Renal pelvis (tissue), 12 donors: ENCODE measurements at places on chromosomes 13 and 19. TPM values are rescaled to one million over a fixed set of nuclear protein-coding genes. Genes with fewer than 3 reads are reported as not detected.

GRCh38 chr19:3479834-3480215 is 500 bp downstream of the SMIM24 start:
- no peak for DNase-seq

DNA sequence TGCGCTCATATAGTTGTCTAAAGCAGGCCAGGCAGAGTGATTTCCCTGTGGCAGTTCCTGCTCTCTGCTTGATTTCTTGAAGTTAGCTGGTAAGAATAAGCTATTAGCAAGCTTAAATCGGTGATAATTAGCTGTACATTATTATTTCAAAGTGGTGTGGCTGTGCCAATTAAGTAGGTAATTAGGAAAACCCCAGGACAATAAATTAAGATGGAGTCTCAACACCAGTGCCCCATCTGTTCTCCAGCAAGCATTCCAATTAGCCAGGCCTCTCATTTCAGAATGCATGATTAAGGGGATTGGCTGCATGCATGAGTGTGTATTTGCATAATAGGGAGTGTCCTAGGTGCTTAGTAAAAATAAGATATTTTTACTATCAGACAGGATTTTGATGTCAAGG is 342.3 kb downstream of the GPC5 start:
- DNase-seq = no peak

DNA sequence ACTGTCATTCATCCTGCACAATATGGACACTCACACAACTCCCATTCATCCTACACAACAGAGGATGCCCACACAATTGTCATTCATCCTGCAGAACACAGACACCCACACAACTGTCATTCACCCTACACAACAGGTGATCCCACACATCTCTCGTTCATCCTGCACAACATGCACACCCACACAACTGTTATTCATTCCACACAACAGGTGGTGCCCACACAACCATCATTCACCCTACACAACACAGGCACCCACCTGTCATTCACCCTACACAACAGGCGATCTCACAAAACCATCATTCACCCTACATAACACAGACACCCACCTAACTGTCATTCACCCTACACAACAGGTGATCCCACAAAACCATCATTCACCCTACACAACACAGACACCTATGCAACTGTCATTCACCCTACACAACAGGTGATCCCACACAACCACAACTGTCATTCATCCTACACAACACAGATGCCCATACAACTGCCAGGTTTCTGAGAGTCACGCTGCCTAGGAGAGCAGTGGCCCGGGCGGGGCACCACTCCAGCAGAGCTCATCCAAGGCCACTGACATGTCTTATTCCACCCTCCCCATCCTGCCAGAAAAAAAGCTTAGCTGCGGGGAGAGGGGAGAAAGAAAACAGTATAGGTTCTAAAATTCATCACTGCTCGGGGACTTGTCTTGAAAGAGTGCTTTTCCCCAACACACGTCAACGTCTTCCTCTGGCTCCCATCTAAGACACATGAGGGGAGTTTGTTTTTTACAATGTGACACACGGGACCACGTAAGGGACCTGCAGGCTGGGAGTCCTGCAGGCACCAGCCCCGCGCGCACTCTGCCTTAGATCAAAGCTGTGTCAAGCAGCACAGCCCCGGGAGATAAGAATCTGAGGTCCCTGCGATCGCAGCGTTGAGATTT is 44.0 kb downstream of the KLF2 start:
- DNase-seq = no peak

DNA sequence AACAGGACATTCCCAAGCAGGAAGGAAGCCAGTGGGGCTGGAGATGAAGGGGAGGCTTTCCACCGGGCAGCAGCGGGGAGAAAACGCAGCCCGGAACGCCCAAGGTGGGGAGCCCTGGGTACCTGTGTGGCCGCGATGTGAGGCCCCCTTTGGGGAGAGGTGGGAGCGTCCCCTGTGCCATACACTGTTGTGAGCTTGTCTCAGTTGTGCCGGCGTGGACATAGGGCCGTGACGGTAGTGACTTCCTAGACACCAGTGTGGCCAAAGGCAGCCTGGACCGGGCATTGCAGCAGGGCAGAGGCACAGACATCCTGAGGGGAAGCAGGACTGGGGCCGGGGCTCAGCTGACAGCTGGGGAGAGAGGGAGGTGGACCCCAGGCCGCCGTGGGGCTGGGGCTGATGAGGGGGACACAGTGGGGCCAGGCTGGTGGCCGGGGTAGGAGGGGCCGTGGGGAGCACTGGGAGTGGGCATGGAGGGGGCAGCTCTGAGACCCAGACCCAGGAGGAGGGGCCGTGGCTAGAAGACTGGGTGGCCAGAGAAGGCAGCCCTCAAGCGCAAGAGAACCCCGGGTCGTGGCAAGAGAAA is 38.5 kb upstream of the TFDP1 start:
- DNase-seq = no peak

GRCh38 chr13:50359779-50360178 is 344.5 kb downstream of the KCNRG start:
- DNase-seq = no peak

The MYO1F gene
- polyA plus RNA-seq = 5.7 TPM
